ENCODE measurements at places on chromosomes 2 and 18. TPM values are rescaled to one million over a fixed set of nuclear protein-coding genes. Genes with fewer than 3 reads are reported as not detected.

NCKAP5 gene
- 1.7 TPM for total RNA-seq

CNDP1 gene
- total RNA-seq = not detected

CNOT11 gene
- total RNA-seq = 12.1 TPM

GBX2 gene
- total RNA-seq = 0.60 TPM

PPP3R1 gene
- 15.9 TPM for total RNA-seq

ANKRD62 gene
- total RNA-seq = not detected

NFU1 gene
- 38.7 TPM for total RNA-seq

HNRNPA3 gene
- 32.2 TPM for total RNA-seq

REEP1 gene
- not detected for total RNA-seq

CYS1 gene
- total RNA-seq = 1.6 TPM

PLGLB1 gene
- total RNA-seq = 0.38 TPM

PAX3 gene
- 7.6 TPM for total RNA-seq

ERMN gene
- total RNA-seq = not detected

B3GNT2 gene
- total RNA-seq = 4.7 TPM

STARD6 gene
- not detected for total RNA-seq

ACMSD gene
- total RNA-seq = not detected

EGR4 gene
- not detected for total RNA-seq

FEZ2 gene
- total RNA-seq = 51.5 TPM

SERPINB13 gene
- total RNA-seq = not detected

FAM237A gene
- total RNA-seq = not detected

ACOXL gene
- not detected for total RNA-seq

SPATA3 gene
- not detected for total RNA-seq

CEP76 gene
- total RNA-seq = 8.9 TPM

TNS1 gene
- 103 TPM for total RNA-seq

CCT4 gene
- 94.2 TPM for total RNA-seq

SGPP2 gene
- not detected for total RNA-seq

BOLL gene
- total RNA-seq = not detected

GCG gene
- not detected for total RNA-seq

ARHGAP25 gene
- 1.1 TPM for total RNA-seq

OR6B2 gene
- total RNA-seq = not detected

C18orf63 gene
- not detected for total RNA-seq

DARS1 gene
- 260 TPM for total RNA-seq

PPP4R1 gene
- total RNA-seq = 77.9 TPM

CXCR1 gene
- not detected for total RNA-seq

TWIST2 gene
- total RNA-seq = 171 TPM

SERPINB12 gene
- total RNA-seq = not detected

RAB6C gene
- total RNA-seq = not detected

MTCL1 gene
- total RNA-seq = 68.1 TPM

GREB1 gene
- total RNA-seq = 2.1 TPM

GRP gene
- total RNA-seq = not detected

LRP1B gene
- total RNA-seq = 0.12 TPM

VIT gene
- total RNA-seq = 0.15 TPM

RNU2-63P gene
- total RNA-seq = not detected

AGXT gene
- not detected for total RNA-seq

SLC35F6 gene
- total RNA-seq = 21.4 TPM

Data from smooth muscle cell of the coronary artery (primary cell).